ENCODE measurements at places on chromosomes 5 and 9.

DNA sequence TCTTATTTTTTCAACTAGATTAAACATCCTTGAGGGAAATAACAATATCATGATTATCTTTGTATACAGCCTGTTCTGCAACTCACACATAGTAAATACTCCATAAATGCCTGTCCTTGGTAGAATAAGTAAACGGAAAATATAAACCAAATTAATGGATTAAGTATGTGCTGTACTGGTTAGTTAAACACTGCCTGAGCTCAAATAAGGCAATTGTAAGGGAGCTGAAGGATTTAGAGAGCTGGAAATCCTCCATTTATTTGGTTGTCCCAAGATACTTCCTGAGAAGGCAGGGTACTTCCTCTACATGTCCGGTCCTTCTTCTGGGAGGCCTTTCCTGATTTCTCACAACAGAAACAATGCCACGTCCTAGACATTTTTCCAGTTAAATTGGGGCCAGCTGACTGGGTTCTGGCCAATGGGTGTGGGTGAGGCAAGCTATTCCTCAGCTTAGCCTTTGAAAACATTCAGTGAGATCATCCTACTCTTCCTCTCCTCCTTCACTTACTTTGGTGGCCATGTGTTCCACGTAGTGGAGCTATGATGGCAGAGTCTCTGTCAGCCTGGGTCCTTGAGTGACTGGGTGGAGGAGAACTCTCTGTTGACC lies 8.5 kb upstream of the C1QTNF3 start:
- no peak for DNase-seq

- no peak for DNase-seq
Measured at GRCh38 chr5:39102684-39103155, 28.5 kb upstream of the RICTOR start.

GRCh38 chr5:123285122-123286023 lies 137.8 kb downstream of the CEP120 start:
- DNase-seq, result peak; percentile 23

DNA sequence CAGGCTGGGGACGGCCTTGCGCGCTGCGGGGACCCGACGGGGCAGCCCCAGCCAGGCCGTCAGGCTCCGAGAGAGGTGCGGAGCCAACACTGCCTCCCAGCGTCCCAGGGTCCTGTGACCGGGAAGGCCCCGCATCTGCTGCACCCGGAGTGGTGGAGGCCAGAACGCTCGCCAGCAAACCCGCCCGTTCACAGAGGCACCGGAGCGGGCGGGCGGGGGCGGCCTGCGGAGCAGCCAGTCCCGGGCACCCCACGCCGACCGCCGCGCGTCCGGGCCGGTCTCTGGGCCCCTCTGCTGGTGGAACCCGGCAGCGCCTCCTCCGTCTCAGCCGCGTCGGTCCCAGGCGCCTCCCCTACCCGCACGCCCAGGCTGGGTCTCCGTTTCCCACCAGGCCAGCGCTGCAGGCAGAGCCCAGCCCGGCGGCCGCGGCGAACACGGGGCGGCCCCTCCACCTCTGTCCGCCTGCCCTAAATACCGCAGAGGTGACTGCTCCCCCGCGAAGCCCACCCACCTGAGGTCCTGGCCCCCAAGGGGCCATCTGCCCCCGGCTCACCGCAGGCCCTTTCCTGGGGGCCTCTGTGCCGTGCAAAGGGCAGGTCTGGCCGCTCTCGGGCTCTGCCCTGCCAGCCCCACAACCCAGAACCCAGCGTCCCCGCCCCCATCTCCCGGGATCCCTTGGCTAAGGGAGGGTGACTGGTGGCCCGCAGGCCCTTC lies 15.9 kb downstream of the EXD3 start:
- DNase-seq, result peak; percentile 62

- peak; percentile 69 for DNase-seq
Measured at GRCh38 chr5:172733131-172733973, 37.6 kb downstream of the DUSP1 start.

GRCh38 chr5:1294835-1295649 lies at the start of gene TERT:
Gene TERT, minus strand, starts transcription at chr5:1295068. Its CDS starts 79 bp downstream, at chr5:1294989.
- no peak for DNase-seq

DNA sequence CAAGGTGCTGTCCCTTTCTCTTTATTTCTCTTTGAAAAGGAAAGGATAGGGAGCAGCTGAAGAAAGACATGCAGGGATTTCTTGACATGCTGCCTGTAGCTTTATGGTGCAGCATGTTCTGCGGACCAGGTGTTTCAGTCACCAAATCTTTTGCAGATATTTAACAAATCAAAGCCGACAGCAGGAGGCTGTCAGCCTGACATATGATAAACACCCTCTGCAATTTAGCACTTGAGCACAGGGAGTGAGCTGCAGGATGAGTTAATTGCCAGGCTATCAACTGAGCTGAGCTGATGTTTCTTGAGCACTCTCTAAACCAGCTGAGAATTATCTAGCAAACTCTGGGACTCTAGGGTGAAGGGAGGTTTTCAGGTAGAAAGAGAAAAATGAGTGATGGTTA lies 212.8 kb upstream of the ATP10B start:
- DNase-seq, result no peak

DNA sequence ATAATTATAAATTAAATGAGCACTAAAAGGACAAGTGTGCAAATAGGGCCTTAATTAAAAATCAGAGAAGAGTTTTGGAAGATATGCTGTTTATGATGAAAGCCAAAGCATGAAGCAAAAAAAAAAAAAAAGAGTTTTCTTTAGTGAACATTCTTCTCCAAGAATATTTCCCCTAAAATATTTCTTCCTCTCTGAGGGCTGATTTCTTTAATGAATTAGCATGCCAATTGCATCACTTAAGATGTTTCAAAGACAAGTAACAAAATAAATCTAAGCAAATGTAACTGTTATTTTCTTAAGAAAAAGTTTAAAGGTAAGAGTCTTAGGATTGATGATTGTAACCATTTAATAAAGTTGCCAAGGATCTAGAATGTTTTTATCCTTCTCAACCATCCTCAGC lies 81.6 kb upstream of the MPDZ start:
- DNase-seq, result no peak

DNA sequence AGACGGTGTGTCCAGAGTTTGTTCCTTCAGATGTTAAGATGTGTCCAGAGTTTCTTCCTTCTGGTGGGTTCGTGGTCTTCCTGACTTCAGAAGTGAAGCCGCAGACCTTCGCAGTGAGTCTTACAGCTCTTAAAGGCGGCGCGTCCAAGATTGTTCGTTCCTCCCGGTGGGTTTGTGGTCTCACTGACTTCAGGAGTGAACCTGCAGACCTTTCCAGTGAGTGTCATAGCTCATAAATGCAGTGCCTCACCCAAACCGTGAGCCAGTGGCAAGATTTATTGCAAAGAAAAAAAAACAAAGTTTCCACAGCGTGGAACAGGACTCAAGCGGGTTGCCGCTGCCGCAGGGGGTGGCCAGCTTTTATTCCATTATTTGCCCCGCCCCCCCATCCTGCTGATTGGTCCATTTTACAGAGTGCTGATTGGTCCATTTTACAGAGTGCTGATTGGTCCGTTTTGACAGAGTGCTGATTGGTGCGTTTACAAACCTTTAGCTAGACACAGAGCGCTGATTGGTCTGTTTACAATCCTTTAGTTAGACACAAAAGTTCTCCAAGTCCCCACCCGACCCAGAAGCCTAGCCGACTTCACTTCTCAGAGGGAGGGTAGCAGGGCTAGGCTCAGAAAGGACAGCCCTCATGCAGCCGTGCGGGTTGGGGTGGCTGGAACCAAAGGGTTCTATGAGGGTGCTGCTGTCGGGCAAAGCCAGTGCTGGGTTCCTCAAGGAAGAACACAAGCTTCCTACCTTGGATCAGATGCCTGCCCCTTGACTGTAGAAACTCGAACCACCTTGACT lies 9.1 kb upstream of the RNF130 start:
- DNase-seq, result no peak

DNA sequence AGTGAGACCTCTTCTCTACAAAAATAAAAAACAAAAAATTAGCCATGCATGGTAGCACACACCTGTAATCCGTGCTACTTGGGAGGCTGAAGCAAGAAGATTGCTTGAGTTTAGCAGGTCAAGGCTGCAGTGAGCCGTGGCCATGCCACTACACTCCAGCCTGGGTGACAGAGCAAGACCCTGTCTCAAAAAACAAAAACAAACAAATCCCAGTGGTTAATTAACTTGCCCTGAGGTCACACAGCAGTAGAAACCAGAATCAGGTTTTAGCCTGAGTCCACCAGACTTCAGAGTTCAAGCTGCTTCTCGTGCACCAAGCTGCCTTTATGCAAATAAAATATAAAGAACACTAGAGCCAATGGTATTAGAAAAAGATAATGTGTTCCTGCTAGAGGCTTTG lies 169.7 kb downstream of the GOLPH3 start:
- no peak for DNase-seq

DNA sequence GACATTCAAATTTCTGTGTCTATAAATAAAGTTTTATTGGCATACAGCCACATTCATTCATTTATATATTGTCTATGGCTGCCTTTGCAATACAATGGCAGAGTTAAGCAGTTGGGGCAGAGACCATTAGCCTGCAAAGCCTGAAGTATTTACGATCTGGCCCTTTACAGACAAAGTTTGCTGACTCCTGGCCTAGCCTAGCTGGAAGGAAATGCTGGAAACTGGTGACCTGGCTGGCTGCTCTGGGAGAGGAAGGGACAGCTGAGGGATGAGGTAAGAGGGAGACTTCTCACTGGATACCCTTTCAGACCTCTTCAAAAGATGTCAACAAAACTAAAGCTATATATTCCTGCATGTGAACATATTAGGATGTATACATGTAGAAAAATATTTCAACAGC lies 66.0 kb upstream of the PPARGC1B start:
- no peak for DNase-seq

DNA sequence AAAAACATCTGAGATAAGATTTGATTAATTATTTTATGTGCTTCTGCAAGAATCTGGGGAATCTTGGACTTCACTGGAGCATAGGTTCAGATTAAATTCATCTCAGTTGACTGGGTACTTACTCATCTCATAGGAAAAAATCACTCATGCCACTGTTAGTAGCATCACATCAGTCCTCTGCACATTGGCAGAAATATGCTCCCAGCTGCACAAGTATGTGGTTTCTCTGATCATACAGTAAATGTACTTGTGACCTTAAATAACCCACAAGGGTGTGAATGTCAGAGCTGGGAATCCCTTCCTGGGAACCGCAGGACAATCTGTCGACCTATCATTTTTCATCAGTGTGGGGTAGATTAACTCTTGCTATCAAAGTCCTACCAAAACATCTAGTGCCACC lies 203.7 kb upstream of the SLC24A2 start:
- DNase-seq, result no peak

DNA sequence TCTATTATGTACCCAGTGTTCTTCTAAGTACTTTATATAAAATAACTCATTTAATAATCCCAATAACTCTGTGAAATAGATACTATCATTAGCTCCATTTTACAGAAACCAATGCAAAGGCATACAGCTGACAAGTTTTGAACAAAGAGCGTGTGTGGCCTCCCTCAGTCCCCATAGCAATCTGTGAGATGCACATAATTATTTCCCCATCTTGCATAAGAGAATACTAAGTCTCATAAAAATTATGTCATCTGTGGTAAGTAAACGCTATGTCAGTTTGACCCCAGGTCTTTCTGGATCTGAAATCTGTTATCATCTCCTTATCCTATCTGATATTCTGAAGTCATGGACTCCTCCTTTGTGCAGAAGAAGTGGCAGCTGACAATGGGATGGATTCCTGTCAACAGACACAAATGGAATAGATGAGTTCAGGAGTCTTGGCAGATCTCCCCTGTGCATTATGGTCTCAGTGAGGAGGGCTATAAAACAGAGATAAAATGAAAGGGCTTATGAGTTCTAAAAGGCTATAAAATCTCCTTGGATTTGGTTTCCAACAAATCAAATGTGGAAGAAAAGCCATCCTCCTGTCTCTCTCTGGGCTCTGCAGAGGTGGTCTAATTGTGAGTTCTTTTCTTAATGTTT lies 162.5 kb upstream of the TLE4 start:
- DNase-seq, result no peak

DNA sequence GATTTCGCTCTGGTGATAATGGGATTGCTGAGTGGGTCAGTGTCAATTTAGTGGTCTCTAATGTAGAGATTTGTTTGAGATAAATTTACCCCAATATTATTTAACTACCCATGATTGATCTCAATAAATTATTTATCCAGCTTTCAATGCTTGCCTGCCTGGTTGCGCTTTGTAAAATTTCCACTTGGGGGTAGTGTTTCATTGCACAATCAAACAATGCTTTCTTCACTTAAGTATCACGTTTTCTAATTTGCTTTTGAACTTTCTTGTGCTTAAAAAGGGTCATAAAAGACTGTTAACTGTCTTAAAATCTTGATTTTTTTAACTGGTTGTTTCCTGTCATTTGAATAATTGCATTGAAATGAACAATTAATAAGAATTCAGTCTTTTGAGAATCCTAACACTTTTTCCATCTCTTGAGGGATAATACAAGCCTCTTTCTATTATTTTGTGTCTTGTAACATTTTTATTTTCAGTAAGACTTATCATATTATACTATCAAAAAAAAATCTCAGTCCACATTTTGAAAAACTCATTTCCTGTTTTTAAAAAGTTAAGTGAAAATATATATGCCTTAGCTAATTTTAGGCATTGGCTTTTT lies 18.7 kb downstream of the HSD17B4 start:
- no peak for DNase-seq

GRCh38 chr5:115469904-115470516 lies 74.6 kb downstream of the FEM1C start:
- no peak for DNase-seq

GRCh38 chr9:84382720-84383119 lies 42.2 kb upstream of the SLC28A3 start:
- DNase-seq, result peak; percentile 44

GRCh38 chr5:139574641-139575312 lies 13.6 kb downstream of the UBE2D2 start:
- DNase-seq, result no peak

DNA sequence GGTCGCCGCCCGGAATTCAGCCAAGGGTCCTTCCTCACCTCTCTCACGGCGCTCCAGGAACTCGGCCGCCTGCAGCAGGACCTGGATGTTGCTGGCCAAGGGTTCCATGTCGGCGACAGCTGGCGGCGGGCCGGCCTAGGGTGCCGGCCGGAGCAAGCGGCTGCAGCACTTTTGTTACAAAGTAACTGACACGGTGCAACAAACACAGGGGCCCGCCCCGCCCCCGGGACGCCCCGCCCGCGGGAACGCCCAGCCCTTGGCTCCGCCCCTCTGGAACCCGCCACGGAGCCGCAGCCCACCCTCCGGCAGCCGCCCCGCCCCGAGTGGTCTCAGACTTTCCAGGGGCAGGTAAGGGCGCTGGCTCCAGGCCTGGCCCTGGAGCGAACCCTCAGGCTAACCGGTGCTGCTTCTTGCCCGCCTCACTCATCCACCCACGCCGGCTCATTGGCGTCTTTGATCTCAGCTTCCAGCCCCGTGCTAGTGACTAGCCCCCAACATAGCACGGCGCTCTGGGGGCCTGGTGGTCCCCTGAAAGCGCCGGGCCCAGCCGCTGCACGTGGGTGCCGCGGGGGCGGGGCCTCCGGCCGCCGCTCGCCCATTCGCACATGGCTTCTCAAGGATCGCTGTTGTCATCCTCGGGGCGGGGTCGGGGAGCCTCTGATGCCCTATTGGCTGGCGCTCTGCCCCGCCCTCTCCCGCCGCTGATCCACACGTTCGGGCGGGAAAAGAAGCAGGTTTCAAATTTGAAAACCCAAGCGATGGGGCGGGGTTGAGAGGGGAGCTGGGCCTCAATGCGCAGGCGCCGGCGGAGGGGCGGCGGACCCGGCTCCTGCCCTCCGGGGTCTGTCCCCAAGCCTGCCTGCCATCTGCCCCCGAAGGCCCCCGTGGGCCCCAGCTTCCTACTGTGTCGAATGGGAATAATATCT lies at the start of gene MXD3:
MXD3 (minus strand) TSS at position 176 of the 926 bp plus-strand sequence; CDS start at position 108, 68 bp downstream.
- peak; percentile 96 for DNase-seq

GRCh38 chr5:142360607-142361120 lies 35.8 kb upstream of the SPRY4 start:
- DNase-seq, result peak; percentile 75

All from mucosa of gallbladder (tissue), 1 donor.